ENCODE measurements at places on chromosomes 5 and 9.

DNA sequence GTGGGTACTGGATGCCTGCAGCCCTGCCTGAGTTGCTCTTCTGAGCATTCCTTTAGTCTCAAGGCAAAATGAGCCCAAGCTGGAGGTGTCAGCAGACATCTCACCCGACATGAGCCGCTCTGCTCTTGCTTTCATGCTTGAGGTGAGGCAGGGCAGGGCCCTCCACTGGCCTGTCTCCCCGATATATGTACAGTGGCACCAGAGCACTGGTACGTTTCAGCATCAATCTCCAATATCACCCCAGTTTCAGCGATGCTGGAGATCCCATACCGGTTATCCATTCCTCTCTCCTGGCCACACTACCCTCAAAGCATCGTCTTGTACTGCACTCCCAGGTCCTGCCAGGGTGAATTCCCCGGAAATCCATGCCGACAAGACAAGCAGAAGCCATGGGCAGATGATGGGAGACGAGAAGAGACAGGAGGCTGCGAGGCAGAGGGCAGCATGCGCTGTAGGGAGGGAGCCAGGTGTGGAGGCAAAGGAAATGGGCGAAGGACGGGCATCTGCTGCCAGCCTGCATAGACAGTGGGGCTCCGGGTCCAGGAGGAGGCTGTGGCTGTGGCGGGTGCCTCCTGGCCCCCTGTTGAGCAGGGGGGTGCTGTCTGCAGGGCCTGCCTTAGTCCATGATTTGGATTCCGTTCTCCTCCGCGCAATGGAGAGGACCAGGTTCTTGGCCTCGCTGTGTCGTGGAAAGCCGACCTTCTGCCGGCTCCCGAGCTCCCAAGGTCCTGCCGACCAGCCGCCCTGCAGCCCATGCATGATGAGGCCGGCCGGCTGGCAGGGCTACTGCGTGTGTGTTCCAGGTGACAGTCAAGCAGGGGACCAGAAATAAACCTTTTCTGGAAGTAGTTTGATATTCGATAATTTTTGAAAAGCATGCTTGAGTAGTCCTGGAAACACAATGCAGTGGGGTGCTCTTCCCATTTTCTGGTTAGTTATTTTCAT, 152.2 kb upstream of the IRX2 start:
- DNase-seq, result no peak

DNA sequence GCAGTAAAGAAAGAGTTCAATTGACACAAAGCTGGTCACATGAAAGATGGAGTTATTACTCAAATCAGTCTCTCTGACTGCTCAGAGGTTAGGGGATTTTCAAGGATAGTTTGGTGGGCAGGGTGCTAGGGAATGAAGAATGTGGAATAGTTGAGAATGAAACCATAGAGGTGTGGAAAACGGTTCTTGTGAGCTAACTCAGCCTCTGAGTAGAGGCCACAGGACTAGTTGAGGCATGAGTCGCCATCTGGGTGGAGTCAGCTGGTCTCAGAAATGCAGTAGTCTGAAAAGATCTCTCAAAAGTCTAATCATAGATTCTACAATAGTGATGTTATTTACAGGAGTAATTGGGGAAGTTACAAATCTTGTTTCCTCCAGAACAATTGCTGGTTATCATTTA, 178.9 kb upstream of the SPEF2 start:
- no peak for DNase-seq

DNA sequence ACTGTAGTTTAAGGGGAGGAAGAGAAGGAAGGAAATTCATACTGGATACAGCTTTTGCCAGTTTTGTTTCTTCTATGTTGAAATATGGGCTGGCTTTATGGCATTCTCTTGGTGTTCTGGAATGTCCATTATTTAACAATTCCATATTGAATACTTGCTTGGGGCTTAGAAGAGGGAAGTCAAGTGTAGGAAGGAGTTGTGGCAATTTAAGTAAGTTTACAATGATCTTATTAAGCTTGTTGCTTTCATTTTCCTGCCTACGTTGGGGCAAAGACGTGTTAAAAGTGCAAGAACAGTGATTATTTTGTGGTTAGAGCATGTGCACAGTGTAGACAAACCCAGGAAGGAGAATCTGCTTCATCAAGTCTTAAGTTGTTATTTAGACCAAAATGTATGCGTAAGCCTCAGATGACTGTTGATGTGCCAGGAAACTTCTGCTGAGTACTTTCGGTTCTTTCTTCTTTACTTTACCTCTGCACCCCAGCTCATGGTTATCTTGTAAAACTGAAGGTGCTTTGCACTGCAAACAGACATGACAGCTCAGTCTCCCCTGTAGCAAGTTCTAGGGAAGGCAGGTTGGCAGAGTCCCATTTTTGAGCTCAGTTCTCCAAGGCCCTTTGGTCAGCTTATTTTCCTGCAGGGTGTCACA, 75.8 kb downstream of the F2RL2 start:
- no peak for DNase-seq

DNA sequence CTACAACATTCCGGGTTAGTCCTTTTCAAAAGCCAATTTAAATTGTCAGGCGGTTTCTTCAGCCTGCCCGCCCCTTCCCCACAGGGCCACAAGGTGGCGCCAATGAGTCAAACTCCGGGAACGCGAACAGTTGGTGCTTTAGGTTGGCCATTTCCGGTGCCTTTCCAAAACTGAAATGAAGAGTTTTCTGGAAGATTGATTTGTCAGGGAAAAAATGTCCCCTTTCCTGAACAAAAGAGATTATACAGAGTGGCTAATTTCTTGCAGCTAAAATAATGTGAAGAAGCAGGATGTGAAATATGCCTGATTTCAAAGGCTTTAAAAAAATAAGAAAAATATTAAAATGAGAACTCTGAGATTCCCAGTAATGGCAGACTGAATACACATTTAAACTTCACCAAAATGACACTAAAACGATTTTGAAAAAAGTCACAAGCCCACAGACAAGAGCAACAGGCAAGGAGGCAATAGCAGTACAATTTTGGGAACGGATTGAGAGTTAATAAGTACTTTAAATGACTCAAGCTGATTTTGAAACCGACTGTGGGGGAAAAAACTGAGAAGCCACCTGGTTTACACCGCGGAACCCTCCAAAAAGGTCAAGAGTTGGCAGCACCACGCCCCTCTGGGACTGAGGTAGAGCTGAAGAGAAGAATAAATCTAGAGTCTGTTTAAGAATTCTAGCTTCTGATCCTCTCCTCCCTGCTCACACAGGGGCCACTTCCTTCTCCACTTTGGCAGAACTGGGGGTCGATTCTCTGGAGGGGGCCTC, 45.7 kb downstream of the SLC46A2 start:
- peak; percentile 81 for DNase-seq

DNA sequence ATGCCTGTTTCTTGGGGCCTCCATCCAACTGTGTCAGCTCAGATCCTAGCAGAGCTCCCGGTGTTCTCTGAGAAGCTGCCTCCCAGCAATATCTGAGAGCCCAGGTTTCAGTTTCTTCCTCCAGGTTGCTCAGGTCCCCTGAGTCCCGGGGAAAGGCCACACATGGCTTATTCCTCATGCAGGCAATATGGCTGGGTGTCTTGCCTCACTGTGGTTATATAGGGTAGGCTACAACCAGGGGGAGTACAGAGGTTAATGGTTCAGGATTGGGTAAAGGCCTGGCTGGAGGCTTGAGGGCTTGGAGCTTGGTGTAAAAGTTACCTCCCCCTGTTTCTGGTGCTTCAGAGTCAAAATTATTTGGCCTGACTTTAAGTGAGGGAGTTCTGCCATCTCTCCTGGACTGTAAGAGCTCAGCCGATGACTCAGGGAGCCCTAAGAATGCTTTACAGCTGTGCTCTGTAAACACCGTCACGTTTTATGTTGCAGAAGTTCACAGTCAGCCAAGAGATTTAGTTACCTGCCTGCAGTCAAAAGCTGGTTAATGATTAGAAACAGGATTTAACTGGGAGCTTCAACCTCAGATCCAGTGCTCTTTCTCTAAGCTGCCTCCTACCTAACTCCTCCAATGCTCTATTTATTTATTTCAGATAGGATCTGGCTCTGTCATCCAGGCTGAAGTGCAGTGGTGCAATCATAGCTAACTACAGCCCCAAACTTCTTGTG, 24.3 kb upstream of the UBAP2 start:
- DNase-seq, result no peak

DNA sequence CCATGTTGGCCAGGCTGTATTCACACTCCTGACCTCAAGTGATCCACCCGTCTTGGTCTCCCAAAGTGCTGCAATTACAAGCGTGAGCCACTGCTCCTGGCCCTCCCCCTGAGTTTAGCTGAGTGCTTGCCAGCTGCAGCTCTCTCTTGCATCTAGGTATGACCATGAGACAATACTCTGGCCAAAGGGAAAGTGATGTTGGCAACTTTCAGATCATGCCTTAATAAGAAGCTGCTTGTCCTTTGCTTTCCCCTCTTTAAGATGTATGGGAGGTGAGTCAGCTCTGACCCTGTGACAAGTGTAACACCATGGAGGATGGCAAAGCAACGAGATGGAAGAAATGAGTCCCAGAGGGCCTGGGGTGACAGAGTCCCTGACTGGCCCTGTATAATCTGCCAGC, 18.7 kb upstream of the DCAF12 start:
- DNase-seq, result peak; percentile 27

- DNase-seq, result no peak
Measured at GRCh38 chr5:80631278-80632259, 22.9 kb upstream of the MSH3 start.

- DNase-seq, result no peak
Measured at GRCh38 chr9:129586245-129586644, 34.7 kb downstream of the C9orf50 start.

All from GM23338 (cell line).